ENCODE measurements at places on chromosomes 5 and 9.

GRCh38 chr5:142569905-142570304, 116.0 kb downstream of the FGF1 start:
- DNase-seq, result no peak

DNA sequence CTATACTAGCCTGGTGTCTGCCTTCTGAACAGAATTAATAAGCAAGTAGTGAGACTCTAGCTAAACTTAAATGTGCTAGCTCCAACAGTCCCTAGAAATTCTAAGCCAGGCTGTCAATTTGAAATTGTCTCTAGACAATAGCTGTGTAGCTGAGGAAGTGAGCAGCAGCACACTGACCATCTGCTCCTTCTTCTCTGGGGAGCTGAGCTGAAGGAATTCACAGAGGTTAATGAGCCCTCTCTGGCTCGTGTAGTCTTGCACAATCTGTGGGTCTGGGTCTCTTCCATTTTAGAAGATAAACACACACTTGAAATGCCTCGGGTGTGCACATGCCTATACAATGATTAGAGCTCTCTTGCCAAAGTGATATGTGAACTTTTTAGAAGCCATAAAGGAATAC, 63.5 kb upstream of the BARX1 start:
- DNase-seq, result no peak

DNA sequence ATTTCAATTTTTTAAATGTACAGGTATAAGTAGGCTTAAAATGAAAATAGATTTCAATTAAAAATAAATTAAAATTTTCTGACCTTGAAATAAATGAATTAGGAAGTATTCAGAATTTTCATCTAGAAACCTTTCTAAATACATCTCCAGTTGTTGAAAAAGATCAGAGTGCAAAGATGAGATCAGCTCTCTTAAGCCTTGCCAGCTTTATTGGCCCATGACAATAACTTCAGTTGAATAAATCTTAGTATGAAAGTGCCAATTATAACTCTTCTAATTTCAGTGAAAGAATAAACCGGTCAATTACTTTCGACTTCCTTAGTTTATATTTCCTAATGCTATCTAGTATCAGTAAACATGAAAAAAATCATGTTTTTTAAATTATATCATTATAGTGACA, 117.4 kb downstream of the FBXL17 start:
- DNase-seq, result no peak

- DNase-seq, result no peak
Measured at GRCh38 chr5:143966280-143966679, 154.3 kb downstream of the HMHB1 start.

DNA sequence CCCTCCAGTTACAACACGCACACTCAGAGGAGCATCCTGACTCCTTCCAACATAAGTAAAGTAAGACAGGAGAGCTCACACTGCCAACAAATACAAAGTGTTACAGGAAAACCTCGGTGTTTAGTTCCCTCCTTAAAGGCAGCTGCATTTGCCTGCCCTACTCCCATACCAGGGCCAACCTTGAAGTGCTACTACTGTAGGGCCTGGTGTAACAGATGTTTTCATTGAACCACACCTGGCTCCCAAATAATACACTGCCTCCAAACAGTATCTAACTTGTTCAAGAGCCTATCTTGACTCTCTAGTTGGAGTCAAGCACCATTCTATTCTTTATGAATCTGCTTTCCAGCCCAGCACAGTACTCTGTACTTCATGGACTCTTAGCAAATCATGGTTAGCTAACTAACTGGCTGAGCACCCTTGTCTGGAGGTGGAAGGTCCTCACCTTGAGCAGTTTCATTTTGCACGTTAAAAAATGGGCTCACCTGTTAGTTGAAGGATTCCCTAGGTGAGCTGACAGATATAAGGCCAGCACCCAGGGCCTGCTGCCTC, 34.6 kb downstream of the TTC39B start:
- DNase-seq, result no peak

DNA sequence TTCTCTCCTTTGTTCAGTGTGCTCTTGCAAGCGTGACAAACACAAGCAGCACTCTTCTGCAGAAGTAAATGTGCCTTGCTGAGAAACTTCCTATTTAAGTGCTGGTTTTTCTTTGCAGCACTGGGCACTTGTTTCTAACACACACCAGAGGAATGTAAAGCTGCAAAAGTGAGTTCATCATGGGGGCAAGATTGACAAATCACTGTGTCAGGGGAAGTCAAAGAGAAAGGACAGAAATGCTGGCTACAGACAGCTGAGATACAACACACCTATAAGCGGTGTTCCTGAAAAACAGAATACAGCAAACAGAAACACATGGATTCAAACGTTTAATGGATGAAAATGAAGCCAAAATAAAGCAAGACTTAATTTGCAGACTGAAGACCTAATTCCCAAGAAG, 19.6 kb downstream of the ROR2 start:
- DNase-seq, result no peak

- no peak for DNase-seq
Measured at GRCh38 chr5:168464214-168464613, 22.1 kb upstream of the RARS1 start.

DNA sequence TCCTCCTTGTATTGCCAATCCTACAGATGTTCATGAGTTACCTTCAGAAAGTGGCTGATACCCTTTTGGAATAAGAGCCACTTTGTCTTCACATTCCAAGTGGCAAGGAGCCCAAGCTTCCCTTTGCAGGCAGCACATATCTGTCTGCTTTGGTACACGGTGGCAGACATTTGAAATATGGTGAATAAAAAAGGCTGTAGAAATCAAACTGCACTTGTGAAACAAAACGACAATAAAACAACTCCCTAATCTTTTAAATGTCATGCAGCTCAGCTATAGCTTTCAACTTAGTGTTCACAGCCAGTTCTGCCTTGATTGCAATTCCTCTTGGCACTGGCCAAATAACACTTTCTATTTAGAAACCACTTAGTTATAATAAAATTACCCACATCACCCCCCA, 35.0 kb upstream of the DMAC1 start:
- DNase-seq, result no peak
